ENCODE measurements at places on chromosomes 2 and 18.

- DNase-seq, result no peak
These were observed 16.7 kb downstream of the DNMT3A start for GRCh38 chr2:25324905-25325592.

DNA sequence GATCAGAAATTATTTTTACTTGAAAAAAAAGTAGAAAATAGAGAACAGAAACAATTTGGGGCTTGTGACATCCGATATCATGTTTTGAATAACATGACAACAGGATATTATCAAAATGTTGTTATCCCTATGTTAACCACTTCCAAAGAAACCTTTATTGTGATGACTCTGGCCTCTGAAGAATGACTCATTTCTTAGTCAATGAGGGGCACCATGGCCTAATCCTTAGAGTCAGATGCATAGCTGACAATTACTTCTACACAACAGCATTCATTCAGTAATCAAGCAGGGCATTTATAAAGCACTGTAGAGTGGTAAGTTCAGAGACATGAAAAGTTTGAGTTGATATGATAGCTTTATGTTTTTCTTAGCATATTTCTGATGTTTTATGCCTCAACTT is 703.0 kb downstream of the RNF144A start:
- DNase-seq, result no peak

DNA sequence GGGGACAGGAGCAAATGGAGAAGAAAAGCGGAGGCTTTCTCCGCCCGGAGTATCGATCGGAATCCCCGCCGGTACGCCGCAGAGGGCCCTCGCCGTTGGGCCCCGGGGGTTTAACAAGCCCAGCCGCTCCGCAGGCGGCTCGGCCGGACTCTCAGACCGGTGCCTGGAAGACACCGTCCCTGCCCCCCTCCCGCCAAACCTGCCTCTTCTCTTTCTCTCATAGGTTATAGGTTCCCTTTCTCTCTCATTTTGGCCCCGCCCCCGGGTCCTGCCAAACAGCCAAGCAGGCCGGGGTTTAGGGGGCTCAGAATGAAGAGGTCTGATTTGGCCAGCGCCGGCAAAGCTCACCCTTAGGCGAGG is 4.4 kb downstream of the ONECUT2 start:
- DNase-seq, result no peak

- no peak for DNase-seq
These were observed 17.8 kb downstream of the CTAGE1 start for GRCh38 chr18:22399949-22400348.

DNA sequence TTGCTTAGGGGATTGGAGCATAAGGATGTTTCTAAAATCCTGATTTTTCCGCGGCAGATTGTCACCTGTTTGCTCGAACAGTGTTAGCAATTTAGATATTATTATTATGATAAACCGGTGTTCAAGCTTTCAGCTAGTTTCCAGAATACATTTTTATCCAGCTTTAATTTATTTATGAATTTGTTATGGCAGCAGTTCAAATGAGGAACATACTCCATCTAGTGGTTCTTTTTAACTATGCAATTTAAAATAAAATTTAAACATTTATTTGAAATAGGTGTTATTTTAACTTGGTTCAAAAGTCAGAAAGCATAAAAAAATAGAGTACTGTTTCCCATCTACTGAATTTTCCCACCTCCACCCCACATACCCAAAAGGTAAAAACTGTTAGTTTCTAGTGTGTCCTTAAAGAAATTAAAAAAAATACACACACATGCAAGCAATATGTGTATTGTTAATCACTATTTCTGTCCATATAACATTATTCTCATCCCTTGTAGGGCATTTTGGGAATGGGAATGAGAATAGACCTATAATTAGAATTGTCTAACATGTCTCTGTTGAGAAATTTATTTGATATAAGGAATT is 23.2 kb downstream of the ACOXL start:
- no peak for DNase-seq

DNA sequence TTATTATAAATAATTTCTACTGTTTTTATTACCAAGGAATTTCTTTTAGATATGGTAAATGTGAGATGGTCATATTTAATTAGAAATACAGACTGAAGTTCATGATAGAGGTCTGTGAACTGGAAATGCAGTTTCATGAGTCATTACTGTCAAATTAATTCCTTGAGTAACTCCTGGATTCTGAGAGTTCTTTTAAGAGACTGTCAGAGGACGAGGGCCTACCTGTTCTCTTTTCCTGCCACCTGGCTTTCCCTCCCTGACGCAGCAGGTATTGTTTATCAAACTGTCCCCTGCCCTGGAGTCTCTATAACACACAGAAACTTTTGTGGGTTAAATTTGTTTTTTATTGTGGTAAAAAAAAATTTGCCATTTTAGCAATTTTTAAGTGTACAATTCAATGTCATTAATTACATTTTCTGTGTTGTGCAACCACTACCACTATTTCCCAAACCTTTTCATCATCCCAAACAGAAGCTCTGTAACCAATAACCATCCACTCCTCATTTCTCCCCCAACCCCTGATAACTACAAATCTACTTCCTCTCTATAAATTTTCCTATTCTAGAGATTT is 142.6 kb downstream of the DIS3L2 start:
- DNase-seq, result no peak

DNA sequence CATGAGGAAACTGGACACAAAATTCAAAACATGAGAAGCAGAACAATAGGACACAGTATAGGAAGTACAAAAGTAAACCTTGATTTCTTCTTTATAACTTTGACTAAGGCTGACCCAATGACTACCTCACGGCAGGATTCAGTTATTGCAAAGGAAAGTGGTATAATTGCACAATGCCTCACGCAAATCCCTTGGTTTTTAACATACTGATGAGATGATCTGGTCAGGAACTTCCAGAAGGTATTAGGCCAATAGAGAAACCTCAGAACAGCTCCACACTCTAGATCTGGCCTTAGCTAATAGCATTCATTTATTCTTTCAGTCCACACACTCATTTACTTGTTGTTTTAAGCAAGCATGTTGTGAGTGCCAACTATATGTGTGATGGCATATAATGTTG is 1526.9 kb upstream of the ACVR2A start:
- DNase-seq, result no peak

- no peak for DNase-seq
These were observed 11.5 kb downstream of the CATIP start for GRCh38 chr2:218368150-218368528.

- no peak for DNase-seq
These were observed 74.3 kb upstream of the ADAM23 start for GRCh38 chr2:206368933-206369569.

DNA sequence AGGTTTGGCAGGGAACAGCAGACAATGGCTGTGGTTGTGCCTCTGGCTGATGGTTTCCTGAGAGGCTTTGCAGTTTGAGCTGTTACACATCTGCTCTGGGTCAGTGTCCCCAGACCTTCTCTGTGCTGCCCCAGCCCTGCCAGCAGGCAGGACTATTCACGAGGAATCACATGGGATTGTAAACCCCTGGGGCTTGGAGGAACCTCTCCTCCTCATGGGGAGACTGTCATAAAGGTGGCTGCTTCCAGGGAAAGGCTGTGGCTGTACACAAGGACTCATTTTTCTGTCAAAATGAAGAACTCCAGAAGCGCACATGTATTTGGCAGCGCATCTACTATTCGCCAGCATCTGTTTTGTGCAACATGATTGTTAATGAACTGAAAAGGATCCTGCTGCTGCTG is 142.6 kb upstream of the CYP1B1 start:
- no peak for DNase-seq

GRCh38 chr2:27752551-27753237 is 18.8 kb upstream of the MRPL33 start:
- no peak for DNase-seq

- DNase-seq, result no peak
These were observed 1170.3 kb upstream of the CHAC2 start for GRCh38 chr2:52597346-52597745.

DNA sequence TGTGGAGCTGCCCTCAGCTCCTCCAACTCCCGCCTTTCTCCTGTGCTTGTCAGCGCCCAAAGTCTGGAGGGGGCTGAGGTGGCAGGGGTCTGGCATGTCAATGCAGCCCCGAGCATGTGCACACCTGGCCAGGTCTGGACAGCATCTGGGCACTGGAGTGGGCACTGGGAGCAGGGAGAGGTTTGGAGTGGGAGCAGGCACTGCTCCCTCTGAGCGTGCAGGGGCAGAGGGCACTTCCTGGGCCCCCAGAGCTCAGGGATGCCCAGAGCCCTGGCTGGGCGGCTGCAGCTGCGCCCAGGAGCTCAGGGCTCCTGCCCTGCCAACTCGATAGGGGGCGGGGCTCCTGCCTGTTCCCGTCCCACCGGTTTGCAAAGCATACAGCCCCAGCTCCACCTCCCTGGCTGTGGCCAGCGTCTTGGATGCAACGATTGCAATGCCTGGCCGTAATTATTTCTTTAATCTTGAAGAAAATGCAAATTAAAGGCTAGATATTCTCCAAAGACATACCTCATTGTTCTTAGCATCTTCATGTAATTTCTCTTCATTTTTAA is 57.4 kb upstream of the LDAH start:
- DNase-seq, result no peak

GRCh38 chr2:47488870-47489584 is 86.1 kb downstream of the MSH2 start:
- no peak for DNase-seq

- DNase-seq, result no peak
These were observed 39.8 kb downstream of the CHMP3 start for GRCh38 chr2:86523491-86523890.

DNA sequence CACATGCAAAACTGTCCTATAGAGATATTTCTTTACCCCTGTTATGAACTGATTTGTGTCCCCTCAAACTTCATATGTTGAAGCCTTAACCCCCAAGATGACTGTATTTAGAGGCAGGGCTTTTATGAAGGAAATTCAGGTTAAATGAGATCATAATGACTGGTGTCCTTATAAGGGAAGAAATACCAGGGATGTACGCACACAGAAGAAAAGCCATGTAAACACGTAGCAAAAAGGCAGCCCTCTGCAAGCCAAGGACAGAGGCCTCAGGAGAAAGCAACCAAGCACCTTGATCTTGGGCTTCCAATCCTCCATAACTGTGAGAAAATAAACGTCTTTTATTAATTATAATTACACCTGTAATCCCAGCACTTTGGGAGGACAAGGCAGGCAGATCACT is 101.3 kb upstream of the NDUFV2 start:
- DNase-seq, result no peak

GRCh38 chr18:6728331-6728730 is 1.2 kb upstream of the ARHGAP28 start:
- no peak for DNase-seq

GRCh38 chr2:127217470-127218325 is 2.4 kb downstream of the CYP27C1 start:
- DNase-seq, result no peak

DNA sequence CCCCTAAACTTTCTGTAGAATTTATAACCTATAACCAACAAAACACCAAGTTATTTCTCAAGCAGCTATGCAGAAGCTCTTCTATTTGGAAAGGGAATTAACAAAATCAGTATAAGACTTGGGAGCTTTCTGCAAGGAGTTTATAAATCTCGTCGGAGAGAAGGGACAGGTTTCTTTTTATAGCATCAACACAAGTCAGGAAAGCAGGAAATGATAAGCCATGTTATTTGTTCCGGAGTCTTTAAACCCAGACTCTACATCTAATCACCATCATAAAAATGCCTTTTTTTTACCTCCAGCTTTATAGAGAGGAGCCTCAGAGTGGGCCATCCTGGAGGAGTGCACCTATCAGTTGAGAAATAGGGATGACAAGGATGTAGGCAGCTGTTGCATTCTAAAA is 137.1 kb downstream of the DPP10 start:
- no peak for DNase-seq

- DNase-seq, result no peak
These were observed 257.3 kb upstream of the HNMT start for GRCh38 chr2:137706786-137707613.

- DNase-seq, result no peak
These were observed 345.5 kb upstream of the FSIP2 start for GRCh38 chr2:185393091-185393490.

DNA sequence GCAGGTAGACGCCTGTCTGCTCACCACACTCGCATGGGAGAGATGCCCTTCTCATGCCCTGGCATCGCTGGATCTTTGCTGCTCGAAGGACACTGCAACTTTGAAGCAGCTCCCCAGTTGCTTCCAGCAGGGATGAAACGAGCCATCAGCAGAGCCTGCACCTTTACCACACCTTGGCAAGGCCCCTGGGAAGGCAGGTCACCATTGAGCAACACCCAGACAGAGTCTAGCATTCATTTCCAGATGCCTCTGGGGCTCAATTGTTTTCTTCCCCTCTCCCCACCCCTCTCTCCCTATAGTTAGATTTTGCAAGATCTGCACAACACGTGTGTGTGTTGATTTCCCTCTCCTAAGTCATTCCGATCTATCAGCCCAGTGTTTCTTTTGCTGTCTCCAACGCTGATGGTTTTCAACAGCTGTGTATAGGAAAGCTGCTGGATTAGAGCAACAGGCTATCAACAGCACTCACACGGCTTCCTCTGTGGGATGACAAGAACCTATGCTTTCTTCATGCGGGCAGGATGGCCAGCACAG is 25.6 kb upstream of the INHBB start:
- DNase-seq, result no peak

- no peak for DNase-seq
These were observed 23.5 kb upstream of the ELAC1 start for GRCh38 chr18:50944245-50944932.

GRCh38 chr2:30412047-30412683 is 34.9 kb upstream of the LCLAT1 start:
- DNase-seq, result no peak

DNA sequence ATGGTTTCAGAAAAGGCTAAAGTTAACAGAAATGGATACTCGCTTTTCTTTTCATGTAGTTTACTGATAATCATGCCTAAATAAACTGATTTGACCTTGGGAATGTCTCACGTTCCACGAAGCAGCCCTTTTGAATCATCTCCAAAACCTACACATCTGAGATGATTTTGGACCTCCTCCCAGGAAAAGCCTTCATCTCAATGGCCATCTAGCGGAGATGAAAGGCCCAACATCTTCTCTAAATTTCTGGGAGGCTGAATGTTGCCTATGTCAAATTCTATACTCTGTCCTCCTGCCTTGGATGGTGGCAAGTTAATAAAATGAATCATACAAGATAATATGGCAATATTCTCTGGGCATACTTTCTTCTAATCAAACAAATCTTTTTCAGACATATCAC is 448.5 kb downstream of the ZEB2 start:
- DNase-seq, result no peak

GRCh38 chr2:63698786-63699548 is 110.2 kb downstream of the MDH1 start:
- DNase-seq, result no peak

DNA sequence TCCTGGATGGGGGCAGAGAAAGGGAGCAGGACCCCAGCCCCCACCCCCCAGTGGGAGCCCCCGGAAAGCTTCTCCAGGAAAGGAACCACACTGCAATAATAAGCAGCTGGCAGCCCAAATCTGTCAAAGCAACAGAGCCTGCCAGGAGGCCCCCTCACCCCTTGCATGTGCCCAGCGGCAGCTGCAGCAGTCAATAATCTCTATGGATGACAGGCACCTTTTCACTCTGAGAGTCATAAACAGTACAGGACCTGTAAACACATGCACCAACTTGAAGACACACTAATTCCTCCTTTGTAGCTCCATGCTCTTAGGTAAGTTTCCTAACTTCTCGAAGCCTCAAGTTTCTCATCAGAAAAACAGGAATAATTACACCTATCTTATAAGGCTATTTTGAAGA is 26.2 kb upstream of the KDM3A start:
- DNase-seq, result no peak

GRCh38 chr2:27081984-27082772 is 3.8 kb downstream of the EMILIN1 start:
- no peak for DNase-seq
